GM23338 (cell line): ENCODE measurements at places on chromosomes 2 and 18. TPM values are rescaled to one million over a fixed set of nuclear protein-coding genes. Genes with fewer than 3 reads are reported as not detected.

GRCh38 chr2:651951-652373 is 25.2 kb downstream of the TMEM18 start:
- no peak overlapping the region for H3K27ac ChIP-seq
- H3K4me3 ChIP-seq = no peak overlapping the region
- H3K36me3 ChIP-seq = no peaks in the 10 kb centered on the region
- H3K27me3 ChIP-seq = no peaks in the 10 kb centered on the region
- no peak for DNase-seq

DNA sequence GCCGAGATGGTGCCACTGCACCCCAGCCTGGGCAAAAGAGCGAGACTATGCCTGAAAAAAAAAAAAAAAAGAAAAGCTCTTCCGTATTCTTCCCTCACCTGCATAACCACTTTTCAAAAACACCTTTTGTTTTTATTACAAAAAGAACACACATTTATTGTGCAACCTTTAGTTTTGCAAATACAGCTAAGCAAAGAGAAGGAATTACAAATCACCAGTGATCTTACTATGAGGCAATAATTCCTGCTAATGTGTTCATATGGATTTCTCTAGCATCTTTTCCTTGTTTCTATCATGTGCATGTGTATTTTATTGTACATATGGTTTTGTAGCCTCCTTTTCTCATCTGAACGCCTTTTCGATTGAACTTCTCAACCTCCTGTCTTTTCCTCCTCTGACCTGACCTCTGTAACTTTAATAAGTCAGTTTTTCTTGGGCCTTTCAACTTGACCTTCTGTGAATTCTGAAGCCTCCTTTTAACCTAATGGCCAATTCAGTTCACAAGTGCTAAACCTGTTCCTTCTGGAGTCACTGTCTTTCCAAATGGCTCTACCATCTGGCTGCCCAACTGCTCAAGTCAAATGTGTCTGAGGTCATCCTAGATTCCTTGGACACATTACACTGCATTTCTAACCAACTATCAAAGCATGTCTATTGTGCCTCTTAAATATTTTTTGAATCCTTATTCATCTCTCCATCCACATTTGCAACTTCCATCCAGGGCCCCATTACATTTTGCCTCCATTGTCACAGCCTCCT is 59.1 kb upstream of the DAPL1 start:
- no peaks in the 10 kb centered on the region for H3K4me1 ChIP-seq
- H3K27me3 ChIP-seq = no peaks in the 10 kb centered on the region
- DNase-seq = no peak
- no peak overlapping the region for H3K4me3 ChIP-seq
- no peaks in the 10 kb centered on the region for H3K36me3 ChIP-seq
- no peak overlapping the region for H3K27ac ChIP-seq

GRCh38 chr2:65974067-65974723 is 460.7 kb upstream of the MEIS1 start:
- no peak overlapping the region for H3K4me3 ChIP-seq
- H3K27me3 ChIP-seq = no peaks in the 10 kb centered on the region
- no peaks in the 10 kb centered on the region for H3K4me1 ChIP-seq

GRCh38 chr2:108385411-108386071 is 7.8 kb downstream of the SULT1C4 start:
- H3K4me1 ChIP-seq = peaks cover 18% of the 10 kb centered on the region
- H3K4me3 ChIP-seq = no peak overlapping the region
- H3K36me3 ChIP-seq = no peaks in the 10 kb centered on the region
- no peak overlapping the region for H3K27ac ChIP-seq

- no peaks in the 10 kb centered on the region for H3K27me3 ChIP-seq
- peak overlapping the region; percentile 76; the same call in 1 of the 2 replicates for H3K27ac ChIP-seq
- DNase-seq = peak; percentile 17
- peaks cover 37% of the 10 kb centered on the region for H3K4me1 ChIP-seq
- H3K36me3 ChIP-seq = no peaks in the 10 kb centered on the region; the same call in 1 of the 2 replicates
- no peak overlapping the region for H3K4me3 ChIP-seq
Observed at GRCh38 chr2:215612786-215613185, 176.9 kb upstream of the FN1 start.

GRCh38 chr2:108287169-108287568 is 1.5 kb upstream of the SULT1C2 start:
- H3K4me3 ChIP-seq = no peak overlapping the region
- H3K27ac ChIP-seq = no peak overlapping the region
- peaks cover 11% of the 10 kb centered on the region; the same call in 1 of the 2 replicates for H3K4me1 ChIP-seq
- no peaks in the 10 kb centered on the region for H3K27me3 ChIP-seq

DNA sequence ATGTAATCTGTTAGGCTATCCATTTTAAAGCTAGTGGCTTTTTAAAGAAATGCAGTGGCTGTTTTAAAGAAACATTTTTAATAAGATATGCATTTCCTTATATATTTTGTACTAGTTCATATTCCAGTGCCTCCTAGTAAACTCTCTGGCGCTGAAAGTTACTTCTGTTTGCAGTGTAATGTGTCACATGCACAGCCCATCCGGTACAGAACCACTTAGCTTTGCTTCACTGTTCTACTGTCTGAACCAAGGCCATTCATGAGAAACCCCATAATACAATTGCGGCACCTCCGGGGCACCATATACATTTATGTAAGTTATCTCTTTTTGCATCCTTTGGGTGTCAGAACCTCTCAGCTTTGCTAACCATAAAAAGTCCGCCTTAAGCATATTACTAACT is 114.6 kb upstream of the KCTD1 start:
- H3K4me3 ChIP-seq = no peak overlapping the region
- no peak for DNase-seq
- H3K27ac ChIP-seq = no peak overlapping the region
- H3K36me3 ChIP-seq = no peaks in the 10 kb centered on the region

DNA sequence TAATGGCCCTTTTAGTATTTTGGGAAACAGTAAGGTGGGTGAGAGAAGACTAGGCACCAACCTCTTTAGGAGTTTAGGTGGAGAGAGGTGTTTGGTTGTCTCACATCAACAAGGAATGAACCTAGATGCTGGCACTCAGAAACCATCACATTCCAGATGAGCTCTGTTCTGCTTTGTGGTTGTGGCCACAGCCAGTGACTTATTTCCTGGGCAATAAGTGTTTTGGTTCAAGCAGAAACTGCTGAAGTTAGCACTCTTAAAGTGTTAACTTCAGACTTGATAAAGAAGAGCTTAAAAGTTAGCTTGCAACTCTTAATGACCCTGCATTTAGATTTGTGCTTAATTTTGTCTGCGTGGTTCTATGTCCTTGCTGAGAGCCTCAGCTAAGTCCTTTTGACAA is 929.2 kb downstream of the SLC4A3 start:
- H3K36me3 ChIP-seq = no peaks in the 10 kb centered on the region
- DNase-seq = no peak
- no peak overlapping the region for H3K27ac ChIP-seq
- no peak overlapping the region for H3K4me3 ChIP-seq
- no peaks in the 10 kb centered on the region for H3K27me3 ChIP-seq

- no peak overlapping the region for H3K27ac ChIP-seq
- no peak overlapping the region for H3K4me3 ChIP-seq
- H3K4me1 ChIP-seq = peaks cover 27% of the 10 kb centered on the region
- DNase-seq = no peak
- H3K36me3 ChIP-seq = no peaks in the 10 kb centered on the region
Observed at GRCh38 chr18:34637094-34637801, 72.8 kb upstream of the DTNA start.

- no peaks in the 10 kb centered on the region for H3K36me3 ChIP-seq
- H3K4me1 ChIP-seq = peaks cover 24% of the 10 kb centered on the region
- H3K27me3 ChIP-seq = peaks cover 11% of the 10 kb centered on the region; the same call in 1 of the 2 replicates
- H3K4me3 ChIP-seq = peak within 1 kb of the TSS; percentile 88
Observed at GRCh38 chr2:179264368-179265081, at the start of gene SESTD1. Gene SESTD1 (minus strand): TSS chr2:179264832. CDS start chr2:179191841, 72,991 bp downstream.

- H3K4me1 ChIP-seq = no peaks in the 10 kb centered on the region; the same call in 1 of the 2 replicates
- DNase-seq = peak; percentile 81
- 0 out of 2 replicates have a peak, but pooled peaks cover 4% of the 10 kb centered on the region for H3K27me3 ChIP-seq
Observed at GRCh38 chr18:78875016-78875777, 104.4 kb upstream of the SALL3 start.

DNA sequence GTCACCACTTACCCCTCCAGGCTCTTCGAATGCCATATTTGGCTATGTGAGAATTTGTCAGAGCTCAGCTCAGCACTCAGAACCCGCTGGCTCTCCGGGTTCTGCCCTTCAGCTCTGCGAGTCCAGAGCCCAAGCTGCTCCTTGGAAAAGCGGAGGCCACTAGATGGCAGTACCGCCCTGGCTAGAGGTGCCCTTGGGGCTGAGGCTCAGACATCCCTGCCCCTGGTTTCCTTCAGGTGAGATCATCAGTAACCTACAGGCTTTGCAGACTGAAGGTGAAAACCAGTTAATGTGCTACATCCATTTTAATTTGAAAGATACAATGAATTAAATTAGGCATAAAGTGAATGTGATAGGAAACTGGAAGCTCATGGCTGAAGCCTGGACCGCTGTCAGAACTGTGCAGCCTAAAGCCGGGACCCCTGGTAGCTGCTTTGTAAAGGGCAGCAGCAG is 285.6 kb downstream of the AGAP1 start:
- no peak overlapping the region for H3K27ac ChIP-seq
- DNase-seq = peak; percentile 94
- H3K27me3 ChIP-seq = no peaks in the 10 kb centered on the region
- H3K36me3 ChIP-seq = no peaks in the 10 kb centered on the region
- H3K4me3 ChIP-seq = no peak overlapping the region
- peaks cover 3% of the 10 kb centered on the region for H3K4me1 ChIP-seq

- DNase-seq = no peak
- no peak overlapping the region for H3K4me3 ChIP-seq
- peaks cover 5% of the 10 kb centered on the region; the same call in 1 of the 2 replicates for H3K4me1 ChIP-seq
- no peaks in the 10 kb centered on the region for H3K36me3 ChIP-seq
- H3K27me3 ChIP-seq = no peaks in the 10 kb centered on the region
Observed at GRCh38 chr2:6692056-6692455, 173.7 kb downstream of the CMPK2 start.

DNA sequence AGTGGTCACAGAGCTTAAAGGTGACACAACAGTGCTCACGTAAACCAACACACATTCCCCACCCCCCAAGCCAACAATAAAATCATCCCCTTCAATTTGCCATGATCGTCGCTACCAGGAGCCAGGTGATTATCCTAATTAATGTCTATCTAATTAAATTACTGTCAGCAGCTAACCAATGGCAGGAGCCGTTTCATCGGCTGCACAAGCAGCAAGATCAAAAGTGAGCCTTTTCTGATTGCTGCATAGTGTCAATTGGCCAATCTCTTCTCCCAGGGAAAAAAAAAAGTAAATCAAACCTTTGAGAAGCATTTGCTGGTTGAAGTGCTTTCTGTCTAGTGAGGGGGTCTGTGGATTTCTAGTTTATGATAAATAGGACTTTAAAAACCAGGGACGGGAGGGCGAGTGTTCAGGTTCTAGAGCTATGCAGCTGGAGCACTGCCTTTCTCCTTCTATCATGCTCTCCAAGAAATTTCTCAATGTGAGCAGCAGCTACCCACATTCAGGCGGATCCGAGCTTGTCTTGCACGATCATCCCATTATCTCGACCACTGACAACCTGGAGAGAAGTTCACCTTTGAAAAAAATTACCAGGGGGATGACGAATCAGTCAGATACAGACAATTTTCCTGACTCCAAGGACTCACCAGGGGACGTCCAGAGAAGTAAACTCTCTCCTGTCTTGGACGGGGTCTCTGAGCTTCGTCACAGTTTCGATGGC is at the start of gene TBR1:
TSS of gene TBR1 (plus strand) at position 311 of the 721 bp plus-strand sequence. CDS start at position 425, 114 bp downstream.
- H3K4me3 ChIP-seq = peak within 1 kb of the TSS; percentile 63
- H3K27me3 ChIP-seq = peaks cover 100% of the 10 kb centered on the region
- H3K27ac ChIP-seq = no peak within 1 kb of the TSS
- H3K36me3 ChIP-seq = no peaks in the 10 kb centered on the region
- DNase-seq = peak; percentile 23

- peaks cover 13% of the 10 kb centered on the region for H3K4me1 ChIP-seq
- peak; percentile 51 for DNase-seq
- H3K27ac ChIP-seq = no peak overlapping the region
- no peaks in the 10 kb centered on the region for H3K36me3 ChIP-seq
Observed at GRCh38 chr2:219178377-219179175, 501 bp downstream of the RETREG2 start.

- H3K27ac ChIP-seq = no peak overlapping the region
- H3K4me1 ChIP-seq = 0 out of 2 replicates have a peak, but pooled peaks cover 3% of the 10 kb centered on the region
- no peaks in the 10 kb centered on the region for H3K27me3 ChIP-seq
- no peak for DNase-seq
- no peaks in the 10 kb centered on the region for H3K36me3 ChIP-seq
Observed at GRCh38 chr18:3845161-3845560, 395.2 kb downstream of the TGIF1 start.

- H3K27me3 ChIP-seq = no peaks in the 10 kb centered on the region
- H3K36me3 ChIP-seq = peaks cover 6% of the 10 kb centered on the region; the same call in 1 of the 2 replicates
- H3K4me3 ChIP-seq = no peak overlapping the region
- H3K27ac ChIP-seq = no peak overlapping the region
- DNase-seq = peak; percentile 74
Observed at GRCh38 chr18:74116633-74117554, 30.7 kb downstream of the FBXO15 start.

GRCh38 chr2:110998311-110998710 is 122.4 kb upstream of the BCL2L11 start:
- peak; percentile 26 for DNase-seq
- H3K36me3 ChIP-seq = no peaks in the 10 kb centered on the region; the same call in 1 of the 2 replicates
- peaks cover 11% of the 10 kb centered on the region for H3K4me1 ChIP-seq
- H3K27ac ChIP-seq = no peak overlapping the region

DNA sequence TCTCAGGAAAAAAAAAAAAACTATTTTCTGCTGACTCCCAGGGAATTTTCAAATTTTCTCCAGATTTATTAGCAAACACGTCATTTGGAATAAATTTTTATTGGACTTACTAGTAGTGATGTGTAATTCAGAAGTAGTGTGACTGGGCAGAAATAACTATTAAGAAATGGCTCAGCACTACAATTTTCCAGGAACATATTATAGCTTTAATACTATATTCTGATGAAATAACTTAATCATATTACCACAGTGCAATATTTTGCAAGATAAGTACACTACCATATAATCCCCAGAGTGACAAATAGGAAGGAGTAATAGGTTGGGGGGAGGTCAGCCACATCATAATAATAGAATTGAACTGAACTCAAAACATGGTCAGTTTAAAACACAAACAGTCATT is 19.7 kb upstream of the TNFAIP6 start:
- peaks cover 28% of the 10 kb centered on the region for H3K4me1 ChIP-seq
- no peaks in the 10 kb centered on the region for H3K27me3 ChIP-seq
- H3K4me3 ChIP-seq = no peak overlapping the region
- no peak overlapping the region for H3K27ac ChIP-seq

DNA sequence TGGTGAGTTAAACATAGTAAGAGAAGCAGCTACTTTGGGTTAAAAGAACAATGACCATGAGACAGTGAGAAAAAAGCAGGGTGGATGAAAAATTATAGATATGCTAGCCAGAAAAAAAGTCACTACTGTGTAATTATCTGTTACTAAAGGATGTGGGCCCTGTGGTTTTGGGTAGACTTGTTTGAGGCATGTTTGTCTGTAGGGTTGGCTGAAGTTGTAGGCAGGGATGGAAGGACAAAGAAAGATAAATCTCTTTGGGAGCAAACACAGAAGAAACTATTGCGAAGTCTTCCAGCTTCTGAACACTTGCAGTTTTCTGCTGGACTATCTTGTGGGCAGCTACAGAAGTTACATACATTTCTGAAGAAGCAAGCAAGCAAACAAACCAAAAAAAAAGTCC is 28.2 kb downstream of the RND3 start:
- H3K4me1 ChIP-seq = no peaks in the 10 kb centered on the region; the same call in 1 of the 2 replicates
- H3K27ac ChIP-seq = no peak overlapping the region
- H3K36me3 ChIP-seq = no peaks in the 10 kb centered on the region
- H3K27me3 ChIP-seq = no peaks in the 10 kb centered on the region
- no peak for DNase-seq
- H3K4me3 ChIP-seq = no peak overlapping the region

Gene GRHL1
- total RNA-seq = 2.5 and 4.2 TPM in 2 replicates

Gene IDH1
- 536 and 559 TPM in 2 replicates for total RNA-seq

Gene PTPRM
- 5.3 and 6.3 TPM in 2 replicates for total RNA-seq

Gene TPO
- not detected in 2 replicates for total RNA-seq

Gene DIPK1C
- 0.07 TPM in 1 of 2 replicates, not detected in the other for total RNA-seq

Gene HYCC2
- total RNA-seq = 4.8 and 5.5 TPM in 2 replicates

Gene FIGLA
- total RNA-seq = not detected in 2 replicates

Gene RTP5
- 0.50 TPM in 1 of 2 replicates, not detected in the other for total RNA-seq

Gene RAD51AP2
- total RNA-seq = 0.38 TPM in 1 of 2 replicates, not detected in the other
